ENCODE measurements at places on chromosomes 6 and 20.
A peak's percentile ranks its signal among the peaks of the same experiment; 100 is the strongest.

DNA sequence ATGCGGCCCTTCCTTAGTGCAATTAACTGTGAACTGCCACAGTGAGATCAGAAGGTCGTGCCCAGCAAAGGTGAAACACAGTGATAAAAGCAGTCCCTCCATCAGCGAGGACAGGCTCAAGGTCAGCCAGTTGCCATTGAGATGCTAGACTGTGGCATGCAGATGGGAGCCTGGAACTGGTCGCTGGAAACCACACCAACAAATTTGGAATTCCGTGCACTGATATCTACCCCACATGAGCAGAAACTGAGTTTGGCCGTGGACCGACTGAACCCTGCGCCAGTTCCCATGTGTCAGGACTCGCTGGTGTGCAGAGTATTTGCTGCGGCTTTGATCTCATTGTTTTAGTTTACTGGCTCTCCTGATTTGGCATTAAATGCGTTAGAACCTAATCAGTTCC, 125.6 kb upstream of the QKI start:
- DNase-seq = no peak

- peak; percentile 25 for DNase-seq
These were observed at the start of gene RAMACL for GRCh38 chr6:166586424-166587156. RAMACL (minus strand) TSS chr6:166586678; CDS start chr6:166586477, 201 bp downstream.

GRCh38 chr6:147614501-147614900, 106.0 kb downstream of the SAMD5 start:
- DNase-seq = no peak

DNA sequence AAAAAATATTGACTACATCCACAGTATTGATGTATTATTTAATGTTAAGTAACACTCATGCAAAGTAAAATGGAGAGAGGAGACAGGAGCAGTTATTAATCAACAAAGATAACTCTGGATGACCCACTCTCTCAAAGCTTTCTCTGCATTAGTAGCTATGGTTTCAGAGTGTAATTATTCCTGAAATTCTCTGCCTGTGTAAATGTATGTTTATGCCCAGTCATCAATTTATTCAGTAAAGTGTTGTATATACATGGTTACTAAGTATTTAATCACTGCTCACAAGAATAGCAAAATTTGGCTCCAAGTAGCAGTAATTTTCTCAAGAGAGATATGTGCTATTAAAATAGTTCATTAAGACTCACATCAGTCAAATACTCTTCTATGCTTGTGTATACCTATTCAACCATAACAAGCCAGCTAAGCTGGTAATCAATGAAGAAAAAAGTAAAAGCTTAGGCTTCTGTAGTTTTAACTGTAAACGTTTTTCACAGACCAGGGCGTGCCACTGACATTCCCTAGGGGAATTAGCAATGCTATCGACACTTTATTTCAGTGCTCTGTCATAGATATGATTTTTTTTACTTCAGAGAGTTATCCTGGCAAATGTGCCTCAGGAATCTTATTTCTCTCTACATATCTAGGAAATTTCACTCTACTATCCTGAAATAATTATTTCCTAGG, 54.0 kb upstream of the RAB32 start:
- DNase-seq = no peak

GRCh38 chr20:63498960-63499337, at the start of gene EEF1A2:
EEF1A2 (minus strand) TSS chr20:63499083; CDS start chr20:63497763, 1,320 bp downstream.
- DNase-seq = peak; percentile 79

DNA sequence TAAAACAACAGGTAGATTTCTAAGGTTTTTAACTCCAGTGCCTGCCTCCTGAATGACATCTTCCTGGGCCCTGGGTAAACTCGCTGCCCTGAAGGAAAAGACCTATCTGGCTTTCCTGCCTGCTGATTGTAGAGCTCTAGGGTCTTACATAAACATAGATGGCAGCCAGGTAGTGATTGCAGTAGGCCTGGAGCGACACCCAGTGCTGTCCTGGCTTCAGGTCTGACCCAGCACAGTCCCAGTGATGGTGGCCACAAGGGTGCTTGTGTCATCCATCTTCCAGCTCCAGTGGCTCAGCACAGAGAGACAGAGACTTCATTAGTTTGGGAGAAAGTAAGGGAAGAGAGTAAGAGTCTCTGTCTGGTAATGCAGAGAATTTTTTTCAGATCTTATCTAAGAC, 542.9 kb upstream of the IMPG1 start:
- no peak for DNase-seq

DNA sequence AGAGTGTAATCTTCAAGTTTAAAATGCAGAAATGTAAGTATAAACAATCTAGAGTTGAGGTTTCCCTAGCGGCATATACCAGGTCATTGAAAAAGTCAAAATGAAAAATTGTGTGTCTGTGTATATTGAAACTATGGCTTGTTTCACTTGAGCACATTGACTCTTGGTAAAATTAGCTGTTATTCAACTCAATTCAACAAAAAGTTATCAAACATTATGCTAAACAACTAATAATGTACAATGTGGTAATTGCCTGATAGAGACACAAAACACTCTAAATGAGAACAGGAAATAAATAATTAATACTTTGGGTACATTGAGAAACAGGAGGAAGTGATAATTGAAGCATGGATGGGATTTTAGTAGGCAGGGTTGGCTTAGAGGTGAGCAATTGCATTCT, 444.8 kb downstream of the CDKAL1 start:
- DNase-seq = no peak

DNA sequence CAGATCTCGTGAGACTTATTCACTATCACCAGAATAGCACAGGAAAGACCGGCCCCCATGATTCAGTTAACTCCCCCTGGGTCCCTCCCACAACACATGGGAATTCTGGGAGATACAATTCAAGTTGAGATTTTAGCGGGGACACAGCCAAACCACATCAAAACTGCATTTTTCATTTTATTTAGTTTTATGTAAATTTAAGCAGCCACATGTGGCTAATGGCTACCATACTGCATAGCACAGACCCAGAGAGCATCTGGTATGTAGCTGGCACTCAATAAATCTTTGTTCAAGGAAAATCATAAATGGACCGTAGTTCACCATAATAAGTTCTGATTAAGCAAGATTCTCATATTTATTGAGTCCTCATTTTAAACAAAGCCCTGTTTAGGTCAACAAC, 15.3 kb downstream of the GFOD1 start:
- DNase-seq = no peak

- no peak for DNase-seq
These were observed 75.6 kb downstream of the CDC5L start for GRCh38 chr6:44462797-44463727.

DNA sequence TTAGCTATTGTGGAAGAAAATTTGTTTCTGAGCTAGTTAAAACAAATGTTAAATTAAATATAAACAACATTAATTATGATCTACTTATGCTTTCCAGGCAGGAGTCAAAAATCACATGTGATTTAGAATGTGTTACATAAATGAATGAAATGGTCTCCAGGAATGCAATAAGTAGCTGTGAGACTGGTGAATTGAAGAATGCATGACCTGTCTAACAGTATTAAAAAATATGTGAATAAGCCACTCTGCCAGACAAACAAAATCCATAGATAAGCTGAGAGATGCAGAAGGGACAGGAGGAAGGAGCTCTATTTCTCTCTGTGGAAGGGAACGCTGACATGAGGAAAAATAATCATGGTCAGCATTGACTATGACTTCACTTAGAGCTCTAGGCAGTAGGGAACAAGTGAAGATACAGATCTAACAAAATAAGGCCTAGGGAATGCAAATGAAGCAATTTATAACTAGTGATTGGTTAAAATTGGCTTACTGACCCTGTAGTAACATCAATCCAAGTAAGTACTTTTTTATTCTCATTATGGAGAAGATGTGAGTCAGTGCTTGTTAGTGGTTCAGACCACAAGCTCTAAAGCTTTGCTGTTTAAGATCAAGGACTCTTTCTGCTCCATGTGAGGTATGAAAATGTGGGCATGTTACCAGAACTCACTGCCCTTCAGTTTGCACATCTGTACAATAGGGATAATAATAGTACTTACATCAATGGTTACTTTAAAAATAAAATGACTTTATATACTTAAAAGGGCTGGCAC, 432.6 kb downstream of the MMUT start:
- no peak for DNase-seq

DNA sequence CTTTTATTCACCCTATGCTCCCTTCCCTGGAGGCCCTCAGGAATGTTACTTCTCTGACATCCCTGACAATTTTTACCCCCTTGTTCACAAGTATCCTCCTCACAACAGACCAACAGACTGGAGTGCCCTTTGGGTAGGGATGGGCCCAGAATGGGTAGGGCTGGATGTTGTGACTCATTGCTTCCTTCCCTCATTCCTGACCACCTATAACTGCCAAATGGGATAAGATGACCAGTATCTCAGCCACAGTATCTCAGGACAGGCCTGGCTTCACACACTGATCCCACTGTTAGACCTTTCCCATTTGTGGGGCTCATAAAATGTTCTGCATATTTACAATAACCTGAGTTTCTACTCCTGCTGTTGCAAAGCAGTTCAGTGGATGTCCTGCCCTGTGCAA, 223.0 kb upstream of the LRFN2 start:
- no peak for DNase-seq

- no peak for DNase-seq
These were observed 348.3 kb downstream of the FRK start for GRCh38 chr6:115712291-115712961.

- DNase-seq = no peak
These were observed 16.2 kb upstream of the EMILIN3 start for GRCh38 chr20:41382791-41383305.

DNA sequence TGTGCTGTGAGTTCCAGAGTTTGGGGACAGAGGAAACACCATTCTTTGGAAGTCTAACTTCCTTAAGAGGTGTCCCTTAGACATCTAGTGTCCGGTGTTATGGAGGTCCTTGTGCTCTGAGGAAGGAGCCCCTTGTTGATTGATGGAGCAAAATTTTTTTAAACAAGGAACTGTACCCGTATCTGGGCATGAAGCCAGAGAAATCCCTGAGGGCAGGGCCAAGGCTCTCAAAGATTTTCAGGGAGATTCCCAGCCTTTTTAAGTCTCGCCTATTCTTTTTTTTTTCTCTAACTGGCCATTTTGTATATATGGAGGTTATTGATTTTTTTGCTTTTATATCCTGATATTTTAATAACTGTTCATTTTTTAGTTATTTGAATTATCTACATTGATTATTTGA, 45.9 kb downstream of the TRIM38 start:
- no peak for DNase-seq

GRCh38 chr20:24694727-24695528, 225.5 kb downstream of the SYNDIG1 start:
- no peak for DNase-seq

- no peak for DNase-seq
These were observed 173.9 kb downstream of the EPM2A start for GRCh38 chr6:145561095-145562072.

DNA sequence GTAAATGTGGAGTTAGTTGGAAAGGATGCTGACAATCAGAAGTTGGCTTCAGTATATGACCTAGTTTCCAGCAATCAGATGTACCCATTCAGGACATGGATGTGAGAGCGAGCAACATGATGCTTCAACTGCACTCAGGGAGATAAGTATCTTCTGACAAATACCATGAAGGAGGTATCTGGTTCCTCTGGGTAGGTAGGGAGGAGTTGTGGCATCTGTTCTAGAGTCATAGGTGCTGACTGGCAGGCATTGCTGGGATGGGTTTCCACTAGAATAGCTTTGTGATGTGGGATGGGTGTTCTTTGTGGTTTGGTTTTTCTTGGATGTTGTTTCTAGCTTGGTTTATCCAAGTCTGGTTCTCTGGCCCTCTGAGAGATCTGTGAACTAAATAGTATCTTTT, 3.9 kb upstream of the REV3L start:
- DNase-seq = no peak

DNA sequence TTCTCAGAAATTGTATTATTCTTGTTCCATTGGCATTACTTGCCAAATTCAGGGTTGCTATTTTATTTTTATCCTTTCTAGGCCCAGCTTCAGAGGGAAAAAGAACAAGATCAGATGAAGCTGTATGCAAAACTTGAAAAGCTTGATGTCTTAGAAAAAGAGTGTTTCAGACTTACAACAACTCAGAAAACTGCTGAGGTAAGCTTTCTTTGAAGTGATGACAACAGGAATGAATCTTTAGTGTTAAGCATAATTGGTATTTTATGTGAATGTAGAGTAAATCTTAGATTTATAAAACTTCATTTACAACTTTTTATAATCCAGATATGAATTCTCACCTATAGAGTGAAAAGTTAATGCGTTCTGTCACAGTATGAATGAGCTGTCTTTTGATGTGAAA, 58.4 kb downstream of the CEP57L1 start:
- DNase-seq = no peak

DNA sequence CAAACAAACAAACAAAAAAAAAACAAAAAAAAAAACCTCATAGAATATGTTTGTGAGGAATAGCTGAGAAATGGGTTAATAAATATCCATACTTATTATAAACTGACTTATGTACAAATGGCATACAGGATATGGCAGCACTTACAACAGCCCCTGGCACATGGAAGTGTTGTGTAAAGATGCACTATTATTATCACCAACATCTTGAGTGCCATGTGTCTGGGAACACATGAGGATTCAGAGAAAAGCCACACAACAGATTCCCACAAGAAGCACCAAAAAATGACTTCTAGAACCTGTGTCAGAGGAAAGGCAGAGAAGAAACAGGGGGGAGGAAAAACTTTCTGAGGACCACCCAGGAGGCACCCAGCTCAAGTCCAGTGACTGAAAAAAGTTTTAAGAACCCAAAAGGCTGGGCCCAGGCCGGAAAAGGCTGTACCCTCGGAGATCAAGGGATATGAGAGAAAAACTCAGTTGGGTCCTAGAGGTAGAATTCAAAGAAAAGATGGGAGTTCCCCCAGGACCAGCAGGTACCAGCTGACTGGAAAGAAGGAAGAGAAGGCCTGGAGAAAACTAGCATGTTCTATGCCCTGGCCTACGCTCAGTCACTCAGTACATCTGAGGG, 9.4 kb upstream of the TAF8 start:
- no peak for DNase-seq

DNA sequence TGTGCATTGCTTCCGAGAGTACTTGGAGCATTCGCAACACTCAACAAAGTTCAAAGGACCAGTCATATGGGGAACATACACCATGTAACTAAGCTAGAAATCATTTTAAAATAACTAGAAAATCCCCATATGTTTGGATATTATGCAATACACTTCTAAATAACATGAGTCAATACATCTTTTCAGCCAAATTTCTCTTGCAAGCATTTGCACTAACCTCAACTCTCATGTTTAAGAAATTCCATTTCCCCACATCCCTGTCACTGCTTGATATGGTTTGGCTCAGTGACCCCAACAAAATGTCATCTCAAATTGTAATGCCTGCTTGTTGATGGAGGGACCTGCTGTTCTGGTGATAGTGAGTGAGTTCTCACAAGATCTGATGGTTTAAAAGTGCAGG, 85.7 kb upstream of the CST7 start:
- DNase-seq = no peak

- no peak for DNase-seq
These were observed 95.6 kb downstream of the OPRM1 start for GRCh38 chr6:154134471-154135147.

- no peak for DNase-seq
These were observed 4.8 kb upstream of the PMEPA1 start for GRCh38 chr20:57714409-57715267.

Measured in HuH-7.5 (cell line).